ENCODE measurements at places on chromosomes 12 and 14.

- no peak for DNase-seq
Observed at GRCh38 chr12:28759333-28759732, 389.7 kb upstream of the FAR2 start.

DNA sequence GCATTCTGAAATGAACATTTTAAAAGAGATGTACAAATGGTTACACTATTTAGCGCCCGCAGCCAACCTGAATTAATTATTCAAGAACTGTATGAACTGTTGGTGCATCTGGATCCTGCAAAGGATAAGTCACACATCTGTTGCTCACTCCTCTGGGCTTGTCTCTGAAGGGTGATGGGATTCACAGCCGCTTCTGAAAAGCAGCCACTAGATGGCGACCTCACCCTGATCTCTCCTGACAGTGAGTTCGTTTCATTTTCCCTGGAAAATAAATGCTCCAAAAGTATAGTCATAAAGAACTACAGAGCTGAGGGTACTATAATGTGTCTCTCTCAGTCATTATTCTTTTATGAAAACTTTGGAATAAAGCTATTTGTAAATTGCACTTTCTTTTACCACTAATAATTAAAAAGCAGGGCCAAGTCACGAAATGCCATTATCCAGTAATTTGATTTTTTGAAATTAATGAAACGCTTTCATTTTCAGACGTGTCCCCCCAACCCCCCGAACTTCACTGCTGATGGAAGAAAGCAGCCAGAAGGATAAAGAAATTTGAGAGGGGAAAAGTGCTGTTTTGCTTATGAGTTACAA, 789.6 kb downstream of the NRXN3 start:
- peak; percentile 67 for DNase-seq

DNA sequence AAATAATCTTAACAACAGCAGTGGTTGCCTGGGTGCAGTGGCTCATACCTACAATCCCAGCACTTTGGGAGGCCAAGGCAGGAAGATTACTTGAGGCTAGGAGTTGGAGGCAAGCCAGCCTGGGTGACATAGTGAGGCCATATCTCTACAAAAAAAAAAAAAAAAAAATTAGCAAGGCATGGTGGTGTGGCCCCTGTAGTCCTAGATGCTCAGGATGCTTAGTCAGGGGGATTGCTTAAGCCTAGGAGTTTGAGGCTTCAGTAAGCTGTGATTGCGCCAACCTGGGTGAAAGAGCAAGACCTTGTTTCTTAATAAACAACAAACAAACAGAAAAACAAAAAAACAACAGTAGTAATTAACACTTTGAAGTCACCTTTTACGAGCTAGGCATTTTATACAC, 642 bp upstream of the ACSM4 start:
- DNase-seq, result peak; percentile 71

- DNase-seq, result peak; percentile 58
Observed at GRCh38 chr12:119115296-119115905, 63.3 kb upstream of the HSPB8 start.

GRCh38 chr12:73210548-73211204, 938.5 kb downstream of the TRHDE start:
- DNase-seq, result no peak

- DNase-seq, result no peak
Observed at GRCh38 chr12:52917800-52918199, 12.9 kb upstream of the KRT8 start.

- DNase-seq, result peak; percentile 3
Observed at GRCh38 chr14:80291101-80291500, 79.8 kb upstream of the DIO2 start.

GRCh38 chr14:101965770-101966722, 1.7 kb downstream of the DYNC1H1 start:
- DNase-seq, result peak; percentile 3

DNA sequence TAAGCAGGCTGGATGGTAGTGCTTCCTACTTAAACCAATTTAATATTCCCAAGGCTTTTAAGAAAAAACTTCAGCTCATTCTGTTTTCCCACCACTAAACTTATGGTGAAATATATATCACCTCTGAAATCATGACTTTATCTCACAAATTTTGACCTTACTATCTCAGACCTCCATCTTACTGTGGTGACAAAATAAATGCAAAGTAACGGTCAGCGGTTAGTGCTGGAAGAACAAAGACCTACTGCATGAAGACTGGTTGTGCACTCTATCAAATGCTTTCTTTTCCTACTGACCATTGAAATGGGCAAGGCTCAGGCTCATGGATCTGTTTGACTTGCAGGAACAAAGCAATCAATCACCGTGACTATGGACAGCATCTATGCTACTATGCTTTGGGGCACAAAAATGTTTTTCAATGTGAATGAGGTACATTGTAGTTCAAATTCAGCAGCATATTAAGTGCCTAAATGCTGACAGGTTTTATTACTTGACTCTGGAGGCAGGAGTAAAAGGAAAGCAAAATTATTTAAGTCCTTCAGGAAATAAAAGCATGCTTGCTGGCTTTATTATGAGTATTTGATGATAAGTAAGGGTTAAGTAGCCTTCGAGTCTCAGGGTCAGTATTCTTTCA, 43.1 kb upstream of the GTF2A1 start:
- DNase-seq, result no peak

DNA sequence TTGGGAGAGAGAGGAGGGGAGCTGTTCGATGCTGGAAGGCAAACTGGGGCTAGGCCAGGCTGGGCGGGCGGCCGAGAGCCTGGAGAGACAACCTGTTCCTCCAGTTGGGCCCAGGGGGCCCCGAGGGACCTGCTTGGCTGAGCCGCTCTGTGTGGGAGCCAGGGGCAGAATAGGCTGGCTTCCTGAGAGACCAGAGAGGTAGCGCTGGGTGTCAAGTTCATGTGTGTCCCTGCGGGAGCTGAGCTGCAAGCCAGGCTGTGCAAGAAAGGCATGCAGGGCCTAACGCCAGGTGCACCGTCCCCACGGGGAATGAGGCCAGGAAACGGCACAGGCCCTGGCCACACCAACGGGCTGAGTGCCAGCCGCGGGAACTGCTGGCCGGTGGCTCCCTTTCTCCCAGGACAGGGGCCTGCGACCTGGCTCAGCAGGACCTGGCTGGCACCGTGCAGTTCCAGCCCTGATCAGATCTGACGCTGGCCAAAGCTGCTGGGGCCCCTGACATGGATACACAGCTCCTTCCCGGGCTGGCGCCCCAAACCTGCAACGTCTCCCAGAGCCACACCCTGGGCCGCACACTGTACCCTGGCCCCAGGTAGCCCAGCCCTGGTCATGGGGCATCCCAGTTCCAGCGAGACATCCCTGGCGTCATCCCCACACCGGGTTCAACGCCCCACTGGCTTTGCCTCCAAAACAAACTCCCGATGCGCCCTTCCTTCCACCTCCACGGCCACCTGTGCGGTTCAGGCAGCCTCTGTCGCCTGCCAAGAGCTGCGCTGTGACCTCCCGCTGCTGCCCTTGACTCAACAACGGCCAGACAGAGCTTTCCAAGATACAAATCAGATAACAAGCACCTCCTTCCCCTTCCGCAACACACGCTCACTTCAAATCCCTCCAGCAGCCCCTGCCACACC, 65.0 kb downstream of the RFLNA start:
- no peak for DNase-seq

DNA sequence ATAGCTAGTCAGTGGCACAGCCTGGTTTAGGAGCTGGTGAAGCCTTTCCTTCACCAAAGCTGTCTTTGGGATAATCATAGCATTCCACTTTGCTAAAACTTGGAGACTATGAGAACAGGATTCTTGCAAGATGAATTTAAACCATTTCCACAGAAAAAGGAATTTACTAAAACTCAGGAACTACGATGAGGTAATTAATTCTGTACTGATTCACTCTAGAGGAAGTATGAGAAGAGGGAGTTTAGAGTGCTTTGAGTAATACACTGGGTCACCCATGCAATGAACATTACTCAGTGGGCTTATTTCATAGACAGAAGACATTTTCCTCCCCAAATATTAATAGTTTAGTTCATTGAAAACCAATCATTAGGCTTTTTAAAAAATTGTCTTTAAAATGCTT, 73.0 kb downstream of the RMST start:
- no peak for DNase-seq

DNA sequence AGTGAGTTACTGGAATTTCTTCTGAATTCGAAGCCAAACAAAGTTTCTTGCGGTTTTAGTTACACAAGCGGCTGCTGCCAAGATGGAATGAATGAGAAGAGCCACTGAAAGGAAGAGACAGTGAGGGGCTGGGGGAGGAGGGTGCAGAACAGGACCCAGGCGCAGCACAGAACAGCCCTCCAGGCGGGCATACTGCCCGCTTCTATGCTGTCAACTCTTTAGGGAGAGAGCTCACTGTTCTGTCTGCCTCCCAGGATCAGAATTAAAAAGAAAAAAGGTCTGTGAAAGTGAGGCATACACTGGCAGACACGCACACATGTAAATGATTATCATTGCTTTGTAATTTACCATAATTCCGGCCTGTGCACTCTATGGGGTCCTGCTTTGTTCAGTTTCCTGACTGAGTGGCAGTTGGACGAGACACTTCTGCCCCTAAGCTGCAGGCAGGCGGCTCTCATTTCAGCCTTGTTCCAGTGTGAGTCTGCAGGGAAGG, 231.6 kb downstream of the CACNA1C start:
- DNase-seq, result no peak

DNA sequence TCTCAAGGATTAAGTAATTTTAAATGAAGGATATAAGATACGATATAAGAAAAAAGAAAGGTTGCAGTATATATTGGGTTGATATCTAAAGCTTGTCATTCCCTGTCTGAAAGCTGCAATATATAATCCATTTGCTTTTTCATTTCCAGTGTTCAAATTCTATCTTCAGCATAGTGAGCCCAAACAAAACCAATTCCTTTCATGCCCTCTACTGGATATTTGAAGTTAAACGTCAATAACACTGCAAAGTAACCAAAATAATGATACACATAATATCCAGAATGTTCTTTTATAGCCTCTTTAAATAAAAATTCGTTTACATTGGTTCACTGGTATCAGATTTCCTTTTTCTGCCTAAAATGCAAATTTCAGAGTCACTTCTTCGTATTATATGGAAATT, 64.5 kb upstream of the DAAM1 start:
- DNase-seq, result peak; percentile 32

DNA sequence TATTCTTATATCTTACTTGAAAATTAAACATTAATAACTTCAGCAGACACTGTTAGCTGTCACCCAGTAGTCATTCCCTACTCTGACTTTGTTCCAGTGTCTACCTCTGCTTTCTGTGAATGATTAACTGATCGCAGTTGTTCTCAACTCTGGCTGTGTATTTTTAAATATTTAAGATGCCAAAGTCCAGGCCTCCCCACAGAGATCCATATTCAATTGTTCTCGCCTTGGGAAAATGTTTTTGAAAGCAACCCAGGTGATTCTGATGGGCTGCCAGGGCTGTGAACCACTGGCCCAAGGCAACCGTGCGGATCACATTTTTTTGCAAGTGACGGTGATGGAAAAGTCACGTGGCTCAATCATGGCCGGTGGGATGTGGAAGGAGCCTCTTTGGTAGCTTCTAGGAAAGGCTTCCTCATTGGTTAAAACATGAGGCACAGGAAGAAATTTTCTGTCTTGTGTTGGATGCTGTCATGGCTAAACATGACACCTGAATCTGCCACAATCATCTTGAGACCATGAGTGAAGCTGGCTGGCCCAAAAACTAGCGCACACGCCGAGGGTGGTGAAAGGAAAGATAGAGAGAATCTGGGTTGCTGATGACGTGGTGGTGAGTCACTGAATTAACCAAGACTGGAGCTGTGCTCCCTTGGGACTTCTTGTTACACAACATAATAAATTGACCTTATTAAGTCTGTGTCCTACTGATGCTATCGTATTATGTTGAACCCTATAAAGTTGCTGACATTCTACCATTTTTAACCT, 37.2 kb downstream of the RDH12 start:
- DNase-seq, result no peak

GRCh38 chr14:25006961-25007795, 42.8 kb downstream of the STXBP6 start:
- peak; percentile 24 for DNase-seq

GRCh38 chr14:23153851-23154796, 29.3 kb downstream of the SLC7A8 start:
- DNase-seq, result peak; percentile 83

DNA sequence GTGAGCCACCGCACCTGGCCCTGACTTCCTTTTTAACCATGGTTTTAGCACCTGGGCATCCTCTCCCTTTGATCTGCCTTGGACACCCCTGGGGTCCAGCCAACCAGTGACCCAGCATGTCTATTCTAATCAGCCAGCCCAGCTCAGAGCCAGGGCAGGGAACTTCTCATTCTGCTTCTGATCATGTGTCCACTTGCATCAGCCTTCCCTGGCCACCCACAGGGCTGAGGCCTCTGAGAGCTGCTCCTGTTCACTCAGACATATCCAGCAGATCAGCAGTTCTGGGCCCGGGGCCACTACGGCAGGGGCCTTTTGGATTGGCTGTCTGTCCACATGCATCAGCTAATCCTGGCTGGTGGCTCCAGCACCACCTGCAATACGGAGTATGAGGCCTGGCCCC, 117.9 kb upstream of the MAP1LC3B2 start:
- peak; percentile 29 for DNase-seq

DNA sequence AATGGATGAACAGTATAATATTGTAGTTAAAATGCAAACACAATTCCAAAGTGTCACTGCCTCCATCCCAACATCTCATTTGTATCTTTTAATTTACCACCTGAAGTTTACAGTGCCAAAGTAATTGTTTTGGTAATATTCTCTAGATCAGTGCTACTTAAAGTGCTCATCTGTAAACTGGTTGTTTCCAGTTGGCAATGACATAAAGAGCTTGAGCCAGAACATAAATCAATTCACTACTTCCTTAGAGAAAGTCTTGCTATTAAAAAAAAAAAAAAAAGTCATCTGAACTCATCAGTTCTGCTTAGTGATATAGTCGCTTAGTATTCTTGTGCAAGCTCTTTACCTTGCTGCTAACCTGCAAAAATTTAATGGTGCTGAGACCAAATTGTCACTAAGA, 16.4 kb downstream of the PLCZ1 start:
- DNase-seq, result no peak

DNA sequence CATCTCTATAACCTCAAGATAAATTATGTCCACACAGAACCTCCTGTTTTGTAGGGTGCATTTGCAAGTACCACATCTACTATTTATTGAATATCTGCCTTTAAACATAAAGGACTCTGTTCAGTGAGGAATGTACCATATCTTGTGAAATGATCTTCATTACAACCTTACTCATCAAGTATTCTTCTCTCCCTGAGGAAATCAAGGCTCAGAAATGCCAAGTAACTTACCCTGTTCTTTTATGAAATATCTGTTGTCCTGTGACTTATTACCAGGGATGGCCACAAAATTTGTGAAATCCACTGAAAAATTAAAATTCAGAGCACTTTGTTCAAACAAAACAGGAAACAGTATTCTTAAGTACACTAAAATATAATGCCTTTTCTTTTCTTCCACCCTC, 366.7 kb downstream of the GALC start:
- DNase-seq, result no peak

- DNase-seq, result no peak
Observed at GRCh38 chr14:64159588-64159987, 134.6 kb downstream of the ESR2 start.
